ENCODE measurements at places on chromosomes 7 and 10.

GRCh38 chr7:147857152-147858140, 733.1 kb upstream of the C7orf33 start:
- no peak for DNase-seq

- DNase-seq = no peak
These were observed 245.6 kb downstream of the SLC25A13 start for GRCh38 chr7:96076350-96076707.

GRCh38 chr10:132593389-132593788, 55.8 kb downstream of the INPP5A start:
- DNase-seq = peak; percentile 36

DNA sequence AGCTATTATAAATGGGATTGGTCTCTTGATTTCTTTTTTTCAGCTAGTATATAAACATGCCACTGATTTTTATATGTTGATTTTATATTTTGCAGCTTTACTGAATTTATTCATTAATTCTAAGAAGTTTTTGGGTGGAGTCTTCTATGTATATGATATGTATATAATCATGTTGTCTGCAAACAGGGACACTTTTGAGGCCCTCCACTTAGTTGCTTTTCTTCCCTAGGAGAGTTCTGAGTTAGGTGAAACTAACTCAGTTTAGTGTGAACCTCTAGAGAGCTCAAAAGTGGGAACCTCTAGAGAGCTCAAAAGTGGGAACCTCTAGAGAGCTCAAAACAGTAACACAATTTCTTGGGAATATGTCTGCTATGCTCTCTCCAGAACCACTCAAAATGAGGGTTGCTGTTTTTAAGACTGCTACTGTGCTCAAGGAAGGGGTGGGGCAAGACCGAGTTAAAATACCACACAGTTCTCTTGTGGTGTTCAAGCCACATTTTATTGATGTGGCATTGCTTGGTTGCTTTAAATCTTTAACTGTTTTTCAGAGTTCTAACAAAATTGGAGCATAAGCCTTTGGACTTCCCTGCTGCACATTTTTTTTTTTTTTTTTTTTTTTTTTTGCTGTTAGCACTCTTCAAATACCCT, 13.2 kb downstream of the CCDC7 start:
- DNase-seq = peak; percentile 78

GRCh38 chr7:134320201-134320600, 3.5 kb upstream of the SLC35B4 start:
- no peak for DNase-seq

GRCh38 chr10:123150271-123150985, 2.5 kb downstream of the HMX2 start:
- DNase-seq = no peak

DNA sequence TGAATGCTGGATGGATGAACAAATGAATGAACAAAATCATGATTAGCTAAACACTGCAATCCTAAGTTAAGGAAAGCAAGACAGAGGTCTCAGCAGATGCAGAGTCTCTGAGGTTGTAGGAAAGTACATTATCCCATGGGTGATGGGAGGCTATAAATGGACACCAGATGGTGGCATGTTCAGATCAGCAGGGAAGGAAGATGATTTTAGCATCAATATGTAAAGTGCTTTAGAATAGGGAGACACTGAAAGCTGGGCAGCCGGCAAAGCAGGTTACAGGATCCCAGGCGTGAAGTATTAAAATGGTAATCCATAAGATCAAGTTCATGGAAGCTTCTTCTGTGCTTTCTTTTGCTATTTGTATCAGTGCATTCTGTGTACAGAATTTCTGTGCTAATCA, 7.9 kb upstream of the RAPGEF5 start:
- DNase-seq = no peak

DNA sequence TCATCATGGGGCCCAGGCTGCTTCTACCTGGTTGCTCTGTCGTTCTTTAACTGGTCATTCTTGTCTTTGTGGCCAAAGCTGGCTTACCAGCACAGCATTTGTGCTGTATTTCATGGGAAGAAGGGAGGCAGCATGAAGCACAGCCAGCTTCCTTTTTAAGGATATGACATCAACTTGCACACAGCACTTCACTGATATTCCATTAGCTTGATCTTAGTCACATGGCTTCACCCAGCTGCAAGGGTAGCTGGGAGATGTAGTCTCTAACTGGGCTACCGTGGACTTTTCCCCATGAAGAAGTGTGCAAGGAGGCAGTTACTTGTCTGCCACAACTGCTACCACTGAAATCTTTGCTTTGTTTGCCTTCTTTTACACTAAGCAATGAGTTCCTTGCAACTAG, 525.2 kb downstream of the LRMDA start:
- no peak for DNase-seq

- DNase-seq = no peak
These were observed 67.7 kb downstream of the HERC4 start for GRCh38 chr10:68007356-68007755.

GRCh38 chr7:19465861-19466260, 243.0 kb downstream of the POLR1F start:
- DNase-seq = no peak

GRCh38 chr10:54094321-54094720, 706.7 kb downstream of the PCDH15 start:
- no peak for DNase-seq

DNA sequence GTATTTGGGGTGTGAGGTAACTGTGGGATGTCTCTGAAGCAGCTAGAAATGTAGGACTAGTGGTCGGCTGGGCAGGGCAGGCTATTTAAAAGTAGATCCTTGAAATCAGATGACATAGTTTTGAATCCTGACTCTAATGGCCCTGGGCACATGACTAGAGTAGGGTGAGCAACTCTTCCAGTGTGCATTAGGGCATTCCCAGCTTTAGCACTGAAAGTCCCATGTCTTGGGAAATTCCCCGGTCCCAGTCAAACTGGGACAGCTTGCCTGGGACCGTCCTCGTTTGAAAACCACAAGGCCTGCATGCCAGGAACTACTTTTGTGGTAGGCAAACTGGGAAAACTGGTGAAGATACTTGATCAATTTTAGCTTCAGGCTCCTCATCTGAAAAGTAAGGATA, 255.3 kb downstream of the PTEN start:
- no peak for DNase-seq

- DNase-seq = no peak
These were observed 14.4 kb downstream of the WDFY4 start for GRCh38 chr10:48699011-48699627.

GRCh38 chr7:156082048-156083040, 270.1 kb upstream of the SHH start:
- no peak for DNase-seq

- DNase-seq = no peak
These were observed 207.8 kb downstream of the GATA3 start for GRCh38 chr10:8262317-8262716.

- no peak for DNase-seq
These were observed 5.5 kb downstream of the AFAP1L2 start for GRCh38 chr10:114398587-114399331.

DNA sequence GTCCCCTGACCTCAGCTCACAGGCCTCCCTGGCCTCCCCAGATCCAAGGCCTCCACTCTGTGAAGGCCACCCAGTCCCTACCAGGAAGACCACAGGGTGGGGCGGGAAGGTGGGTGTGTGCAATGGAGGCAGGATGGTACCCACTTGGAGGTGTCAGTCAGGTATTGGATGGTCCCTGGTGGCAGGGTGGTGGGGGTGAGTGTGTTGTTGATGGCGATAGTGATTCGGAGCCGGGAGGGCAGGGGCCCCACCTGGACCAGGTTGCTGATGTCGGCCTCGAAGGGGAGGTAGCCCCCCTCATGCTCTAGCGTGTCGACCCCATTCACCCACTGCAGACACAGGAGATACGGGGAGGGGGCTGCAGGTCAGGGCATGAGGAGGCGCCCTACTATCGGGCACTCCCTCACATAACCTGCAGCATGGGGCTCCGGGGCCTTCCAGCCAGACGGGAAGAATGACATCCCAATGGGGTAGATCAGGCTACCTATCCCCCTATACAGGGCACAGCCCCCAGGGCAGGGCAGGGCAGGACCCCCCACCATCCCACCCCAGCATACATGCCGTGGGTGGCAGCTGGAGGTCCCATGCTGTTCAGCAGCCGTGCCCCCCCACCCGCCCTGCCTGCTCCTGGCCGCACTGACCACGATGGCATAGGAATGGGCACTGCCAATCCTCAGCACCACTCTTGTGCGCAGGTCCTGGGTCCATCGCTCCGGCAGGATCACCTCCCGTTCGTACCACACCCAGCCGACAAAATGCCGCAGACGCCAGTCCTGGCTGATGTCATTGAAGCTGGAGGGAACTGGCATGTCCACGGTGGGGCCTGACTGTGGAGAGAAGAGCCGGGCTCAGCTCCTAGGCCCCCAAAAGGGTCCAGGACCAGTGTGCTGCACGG, 2.2 kb downstream of the GUSB start:
- DNase-seq = no peak

- DNase-seq = no peak
These were observed 95.5 kb downstream of the INPP5A start for GRCh38 chr10:132632851-132633684.

- no peak for DNase-seq
These were observed 8.6 kb upstream of the ZMIZ2 start for GRCh38 chr7:44740055-44740454.

- no peak for DNase-seq
These were observed 14.0 kb upstream of the IL6 start for GRCh38 chr7:22712999-22713398.

GRCh38 chr7:141551782-141552181, 572 bp downstream of the AGK start:
- no peak for DNase-seq

DNA sequence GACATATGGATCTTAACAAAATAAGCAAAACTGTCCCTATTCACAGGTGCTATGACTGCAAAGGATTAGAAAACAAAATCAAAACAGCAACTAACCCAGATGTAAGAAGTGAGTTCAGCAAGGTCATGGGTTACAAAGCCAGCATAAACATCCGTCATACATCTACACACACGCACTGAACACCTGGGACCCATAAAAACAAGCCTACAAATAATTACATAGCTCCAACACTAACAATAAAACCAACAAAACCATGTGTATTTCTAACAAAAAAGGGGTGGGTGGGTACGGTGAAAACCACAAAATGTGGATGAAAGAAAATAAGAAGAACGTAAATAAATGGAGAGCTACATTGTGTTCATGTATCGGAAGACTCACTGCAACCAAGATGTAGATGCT, 256.8 kb downstream of the ELFN1 start:
- peak; percentile 42 for DNase-seq

DNA sequence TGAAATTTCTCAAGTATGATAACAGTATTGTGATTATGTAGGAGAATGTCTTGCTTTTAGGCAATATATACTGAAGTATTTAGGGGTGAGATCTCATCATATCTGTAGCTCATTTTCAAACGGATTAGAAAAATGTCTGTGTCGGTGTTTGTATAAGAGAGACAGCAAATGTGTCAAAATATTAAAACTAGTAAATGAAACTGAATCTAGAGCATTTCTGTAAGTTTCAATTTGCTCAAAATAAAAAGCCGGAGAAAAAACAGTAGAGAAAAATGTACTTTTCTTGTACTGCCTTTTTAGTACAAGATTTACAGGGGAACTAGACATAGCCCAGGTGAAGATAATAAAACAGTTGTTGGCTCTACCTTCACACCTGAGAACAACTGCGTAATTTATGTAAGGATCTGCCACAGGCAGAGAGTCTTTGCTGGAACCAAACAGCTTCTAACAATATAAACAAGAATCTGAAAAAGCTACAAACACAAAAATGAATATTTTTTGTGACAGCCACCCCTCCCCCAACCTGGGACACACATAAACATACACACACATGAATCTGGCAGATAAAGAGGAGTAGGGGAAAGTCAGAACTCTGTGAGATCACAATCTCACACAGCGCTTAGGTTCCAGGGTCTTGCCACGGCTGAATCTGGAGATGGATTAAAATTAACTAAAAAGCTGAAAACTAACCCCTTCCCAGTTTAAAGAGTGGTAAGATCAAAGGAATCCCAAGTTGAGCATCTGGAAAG, 153.3 kb downstream of the AVL9 start:
- no peak for DNase-seq

GRCh38 chr7:71345117-71345884, 213.4 kb downstream of the GALNT17 start:
- no peak for DNase-seq

DNA sequence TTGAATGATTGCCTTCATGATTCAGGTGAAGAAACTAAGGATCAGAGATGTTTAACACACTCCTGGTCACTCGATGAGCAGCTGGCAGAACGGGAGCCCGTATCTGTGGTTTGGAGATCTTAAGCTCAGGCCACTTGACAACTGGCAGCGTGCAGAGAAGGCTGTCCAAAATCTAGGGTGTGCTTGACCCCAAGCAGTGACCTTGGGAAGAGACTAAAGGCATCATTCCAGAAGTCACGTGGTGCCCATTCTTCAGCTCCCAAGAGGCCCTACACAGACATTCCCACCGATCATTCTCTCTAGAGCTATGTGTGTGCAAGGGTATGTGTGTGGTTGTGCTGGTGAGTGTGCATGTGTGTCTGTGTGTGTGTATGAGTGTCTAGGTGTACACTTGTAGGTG, 493.8 kb downstream of the TCERG1L start:
- no peak for DNase-seq

GRCh38 chr7:48408731-48409130, 237.5 kb downstream of the ABCA13 start:
- no peak for DNase-seq

- DNase-seq = no peak
These were observed 57.7 kb downstream of the PYROXD2 start for GRCh38 chr10:98357194-98357822.

- DNase-seq = no peak
These were observed 60.1 kb upstream of the SAMD8 start for GRCh38 chr10:75051308-75051707.

DNA sequence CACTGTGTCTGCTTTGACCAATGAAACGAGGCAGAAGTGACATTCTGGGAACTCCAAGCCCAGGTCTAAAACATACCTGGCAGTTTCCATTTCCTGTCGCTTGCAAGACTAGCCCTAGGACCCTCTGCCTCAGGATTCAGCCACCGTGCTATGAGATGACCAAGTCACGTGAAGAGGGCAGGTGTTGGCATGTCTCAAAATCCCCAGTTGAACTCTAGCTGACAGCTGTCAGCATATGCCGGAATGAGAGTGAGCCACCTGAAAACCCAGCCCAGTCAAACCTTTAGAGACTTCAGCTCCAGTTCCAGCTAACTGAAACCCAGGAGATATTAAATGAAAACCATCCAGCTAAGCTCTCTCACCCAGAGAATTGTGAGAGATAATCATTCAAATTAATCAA, 89.9 kb upstream of the PPP1R3A start:
- DNase-seq = no peak

All from CD4-positive, alpha-beta T cell treated with Interferon alpha-2 for 1 hour (primary cell).